ENCODE measurements at places on chromosomes 4 and X. TPM values are rescaled to one million over a fixed set of nuclear protein-coding genes. Genes with fewer than 3 reads are reported as not detected.

SPANXN4 gene
- not detected for total RNA-seq

GRCh38 chr4:112214390-112215264, 17.0 kb upstream of the AP1AR start:
- DNase-seq: no peak
- H3K4me1 ChIP-seq: no peaks in the 10 kb centered on the region
- no peaks in the 10 kb centered on the region for H3K27me3 ChIP-seq
- H3K4me3 ChIP-seq: no peak overlapping the region
- H3K36me3 ChIP-seq: no peaks in the 10 kb centered on the region

GRCh38 chr4:48225368-48226141, 44.1 kb downstream of the TEC start:
- peaks cover 2% of the 10 kb centered on the region for H3K36me3 ChIP-seq
- H3K27me3 ChIP-seq: no peaks in the 10 kb centered on the region
- H3K4me3 ChIP-seq: no peak overlapping the region
- DNase-seq: no peak
- H3K27ac ChIP-seq: peak overlapping the region; percentile 83

DNA sequence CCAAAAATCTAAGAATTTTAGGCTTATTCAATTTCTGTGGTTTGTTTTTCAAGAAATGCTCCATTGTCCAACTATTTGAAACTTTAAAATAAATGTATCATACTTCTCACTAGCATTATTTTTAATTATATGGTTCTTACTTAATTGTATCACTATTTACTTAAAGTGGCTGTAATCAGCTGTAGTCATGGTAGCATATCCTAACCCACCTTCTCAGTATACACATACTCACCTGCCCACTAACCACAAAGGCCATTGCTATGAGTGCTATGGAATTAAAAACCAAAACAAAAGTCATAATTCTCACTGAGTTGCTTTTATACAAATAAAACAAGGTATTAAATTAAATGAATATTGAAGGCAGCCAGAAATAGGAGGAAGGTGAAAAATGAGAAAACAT, 5.0 kb downstream of the FBXO8 start:
- no peak for DNase-seq
- H3K27ac ChIP-seq: no peak overlapping the region
- H3K4me3 ChIP-seq: no peak overlapping the region

ACE2 gene
- 0.09 TPM for total RNA-seq

- peaks cover 33% of the 10 kb centered on the region for H3K4me1 ChIP-seq
- no peak overlapping the region for H3K27ac ChIP-seq
- DNase-seq: no peak
- H3K36me3 ChIP-seq: no peaks in the 10 kb centered on the region
Observed at GRCh38 chr4:26235500-26235899, 85.3 kb upstream of the RBPJ start.

ALB gene
- 13.8 TPM for total RNA-seq

DNA sequence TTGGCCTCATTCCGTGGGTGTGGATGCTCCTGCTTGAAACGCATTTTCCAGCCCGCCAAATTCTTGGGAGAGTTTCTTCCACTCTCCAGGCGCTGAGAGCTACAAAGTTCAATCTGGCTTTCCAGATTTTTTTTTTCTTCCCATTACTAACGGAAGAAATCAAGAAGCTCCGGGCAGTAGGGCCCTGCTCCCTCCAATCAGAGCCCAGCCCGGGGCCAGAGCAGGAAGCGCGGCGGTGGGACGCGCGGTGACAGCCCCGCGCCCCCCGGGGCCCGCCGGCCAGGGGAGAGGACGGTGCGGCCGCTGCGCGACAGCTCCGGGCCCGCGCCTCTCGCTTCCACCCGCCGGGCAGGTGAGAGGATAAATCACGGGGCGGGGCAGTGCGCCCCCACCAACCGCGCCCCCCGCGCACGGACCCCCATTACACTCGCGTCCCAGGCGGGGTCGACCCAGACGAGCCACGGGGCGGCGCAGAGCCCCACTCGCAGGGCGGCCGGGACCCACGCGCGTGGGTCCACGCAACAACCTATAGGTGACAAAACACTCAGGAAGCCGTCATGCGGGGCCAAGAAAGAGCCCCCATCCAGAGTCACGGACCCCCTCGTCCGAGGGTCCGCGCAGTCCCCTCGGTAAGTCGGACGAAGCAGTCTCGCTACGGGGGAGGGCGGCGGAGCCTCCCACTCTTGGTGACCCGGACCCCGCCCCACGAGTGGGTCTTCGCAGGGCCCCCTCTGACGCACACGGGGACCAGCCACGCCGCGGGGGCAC, 868 bp downstream of the AFAP1 start:
- no peaks in the 10 kb centered on the region for H3K36me3 ChIP-seq
- H3K4me3 ChIP-seq: peak overlapping the region; percentile 74
- no peaks in the 10 kb centered on the region for H3K27me3 ChIP-seq

SUPT20HL1 gene
- not detected for total RNA-seq

- no peak overlapping the region for H3K27ac ChIP-seq
- no peak overlapping the region for H3K4me3 ChIP-seq
- no peak for DNase-seq
- peaks cover 1% of the 10 kb centered on the region for H3K36me3 ChIP-seq
- peaks cover 3% of the 10 kb centered on the region for H3K4me1 ChIP-seq
Observed at GRCh38 chr4:102836596-102836995, 9.2 kb upstream of the UBE2D3 start.

- DNase-seq: peak; percentile 11
- H3K27me3 ChIP-seq: no peaks in the 10 kb centered on the region
- no peaks in the 10 kb centered on the region for H3K36me3 ChIP-seq
- H3K4me1 ChIP-seq: peaks cover 42% of the 10 kb centered on the region
- peak overlapping the region; percentile 72 for H3K4me3 ChIP-seq
Observed at GRCh38 chrX:71214604-71215337, 8.3 kb upstream of the GJB1 start.

CXCL5 gene
- total RNA-seq: 0.58 TPM

- DNase-seq: no peak
- no peak overlapping the region for H3K27ac ChIP-seq
- peaks cover 6% of the 10 kb centered on the region for H3K4me1 ChIP-seq
Observed at GRCh38 chr4:122661176-122662160, 40.6 kb upstream of the IL21 start.

DNA sequence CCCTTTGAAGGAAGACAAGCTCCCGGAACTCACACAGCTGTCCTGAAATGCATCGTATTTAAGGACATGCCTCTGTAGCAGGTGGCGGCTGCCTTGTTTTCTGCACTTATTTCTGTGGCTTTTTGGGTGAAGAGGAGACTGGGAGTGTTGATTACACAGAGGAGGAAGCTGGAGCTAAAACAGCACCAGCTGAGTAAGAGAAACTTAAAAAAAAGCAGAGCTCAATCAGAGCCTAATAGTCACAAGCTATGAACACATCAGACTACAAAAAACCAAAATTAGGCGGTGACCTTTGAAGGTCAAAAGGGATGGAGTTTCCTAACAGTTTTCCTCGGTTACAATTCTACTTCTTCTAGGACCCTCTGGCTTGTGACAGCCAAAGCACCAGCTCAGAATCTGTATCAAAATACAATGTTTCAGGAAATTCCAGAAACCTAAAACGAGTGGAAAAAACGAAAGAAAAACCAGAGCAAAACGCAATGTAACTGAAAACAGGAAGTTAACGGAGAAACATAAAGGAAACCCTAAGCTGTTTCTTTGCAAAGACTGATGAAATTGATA, 13.5 kb downstream of the PRKX start:
- peaks cover 11% of the 10 kb centered on the region for H3K4me1 ChIP-seq
- no peak overlapping the region for H3K27ac ChIP-seq
- H3K4me3 ChIP-seq: no peak overlapping the region
- peaks cover 22% of the 10 kb centered on the region for H3K27me3 ChIP-seq
- no peak for DNase-seq
- H3K36me3 ChIP-seq: peaks cover 13% of the 10 kb centered on the region

DNA sequence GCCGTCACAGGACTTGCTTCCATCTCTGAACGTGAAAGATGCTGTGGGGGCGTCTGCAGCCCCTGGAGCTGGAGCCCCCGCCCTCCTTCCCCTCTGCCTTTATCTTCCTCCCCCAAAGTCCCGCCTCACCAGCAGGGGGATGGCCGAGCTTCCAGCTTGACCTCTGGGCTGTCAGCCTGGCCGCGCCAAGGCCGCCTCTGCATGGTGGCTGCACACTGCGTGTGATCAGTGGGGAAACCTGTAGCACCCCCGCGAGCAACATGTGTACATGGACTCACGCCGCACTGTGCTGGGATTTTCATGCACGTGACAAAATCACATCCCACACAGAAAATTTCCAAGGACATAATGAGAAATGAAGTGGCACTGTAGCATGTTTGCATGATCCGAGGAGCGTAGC, 26.5 kb upstream of the PSAPL1 start:
- H3K27ac ChIP-seq: peak overlapping the region; percentile 65
- no peak for DNase-seq
- H3K4me1 ChIP-seq: peaks cover 5% of the 10 kb centered on the region
- no peaks in the 10 kb centered on the region for H3K36me3 ChIP-seq

- H3K4me1 ChIP-seq: no peaks in the 10 kb centered on the region
- no peak overlapping the region for H3K27ac ChIP-seq
- H3K4me3 ChIP-seq: no peak overlapping the region
Observed at GRCh38 chr4:177012918-177013545, 220.3 kb upstream of the VEGFC start.

DNA sequence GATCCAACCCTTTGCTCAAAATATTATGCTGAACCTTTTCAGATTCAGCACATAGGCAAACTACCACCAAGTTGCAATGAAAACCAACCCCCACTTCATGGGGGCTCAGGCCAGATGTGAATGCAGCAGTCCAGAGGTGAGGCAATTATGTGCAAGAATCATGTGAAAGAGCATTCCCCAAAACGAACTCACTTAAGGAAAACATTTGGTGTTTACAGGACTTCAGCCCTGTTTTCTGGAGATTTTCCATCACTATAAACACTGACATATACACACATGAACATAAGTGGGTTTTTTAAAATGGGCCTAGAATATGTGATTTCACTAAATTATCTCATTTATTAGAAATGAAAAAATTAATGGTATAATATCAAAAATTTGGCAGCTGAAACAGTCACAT, 31.5 kb downstream of the BMP3 start:
- H3K4me3 ChIP-seq: no peak overlapping the region
- no peaks in the 10 kb centered on the region for H3K27me3 ChIP-seq
- no peak overlapping the region for H3K27ac ChIP-seq
- no peaks in the 10 kb centered on the region for H3K36me3 ChIP-seq

DNA sequence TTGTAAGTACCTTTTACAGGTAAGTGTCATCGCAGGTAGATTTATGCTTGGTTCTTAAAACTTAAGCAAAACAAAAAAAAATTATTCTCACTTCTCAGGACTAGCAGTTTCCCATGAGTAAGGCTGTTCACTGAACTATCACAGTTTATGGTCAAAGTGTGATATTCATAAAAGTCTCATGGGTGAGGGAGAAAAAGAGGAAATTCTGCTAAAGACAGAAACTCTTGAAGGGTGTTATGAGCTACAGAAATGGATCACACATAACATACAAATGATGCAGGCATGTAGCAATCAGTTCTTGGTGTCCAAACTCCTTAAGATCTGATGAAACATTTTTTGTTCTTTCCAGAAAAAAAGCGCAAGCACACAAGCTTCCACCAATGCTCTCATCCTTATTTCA, 8.5 kb downstream of the RAB9A start:
- H3K27ac ChIP-seq: no peak overlapping the region
- H3K36me3 ChIP-seq: peaks cover 4% of the 10 kb centered on the region
- peaks cover 24% of the 10 kb centered on the region for H3K4me1 ChIP-seq
- H3K27me3 ChIP-seq: no peaks in the 10 kb centered on the region
- no peak overlapping the region for H3K4me3 ChIP-seq

DNA sequence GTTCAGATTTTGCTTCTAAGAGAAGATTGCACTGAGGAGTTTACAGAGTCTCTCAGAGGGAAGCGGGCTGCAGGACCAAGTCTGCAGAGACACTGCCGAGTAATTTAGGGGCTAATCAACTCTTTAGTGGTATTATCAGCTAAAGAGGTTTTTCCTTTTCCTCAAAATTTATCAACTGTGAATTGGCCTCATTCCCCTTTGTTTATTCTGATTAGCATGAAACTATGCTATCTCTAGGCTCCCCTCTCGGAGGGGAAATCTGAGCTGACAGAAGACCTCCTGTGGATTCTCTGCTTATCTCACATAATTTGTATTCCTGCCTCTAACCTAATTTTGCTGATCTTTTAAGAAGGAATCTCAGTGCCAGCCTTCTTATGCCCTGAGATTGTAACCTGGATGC, 201.0 kb downstream of the DCTD start:
- peaks cover 11% of the 10 kb centered on the region for H3K36me3 ChIP-seq
- H3K4me1 ChIP-seq: peaks cover 10% of the 10 kb centered on the region
- peaks cover 8% of the 10 kb centered on the region for H3K27me3 ChIP-seq
- no peak overlapping the region for H3K27ac ChIP-seq

USP17L15 gene
- total RNA-seq: not detected

DNA sequence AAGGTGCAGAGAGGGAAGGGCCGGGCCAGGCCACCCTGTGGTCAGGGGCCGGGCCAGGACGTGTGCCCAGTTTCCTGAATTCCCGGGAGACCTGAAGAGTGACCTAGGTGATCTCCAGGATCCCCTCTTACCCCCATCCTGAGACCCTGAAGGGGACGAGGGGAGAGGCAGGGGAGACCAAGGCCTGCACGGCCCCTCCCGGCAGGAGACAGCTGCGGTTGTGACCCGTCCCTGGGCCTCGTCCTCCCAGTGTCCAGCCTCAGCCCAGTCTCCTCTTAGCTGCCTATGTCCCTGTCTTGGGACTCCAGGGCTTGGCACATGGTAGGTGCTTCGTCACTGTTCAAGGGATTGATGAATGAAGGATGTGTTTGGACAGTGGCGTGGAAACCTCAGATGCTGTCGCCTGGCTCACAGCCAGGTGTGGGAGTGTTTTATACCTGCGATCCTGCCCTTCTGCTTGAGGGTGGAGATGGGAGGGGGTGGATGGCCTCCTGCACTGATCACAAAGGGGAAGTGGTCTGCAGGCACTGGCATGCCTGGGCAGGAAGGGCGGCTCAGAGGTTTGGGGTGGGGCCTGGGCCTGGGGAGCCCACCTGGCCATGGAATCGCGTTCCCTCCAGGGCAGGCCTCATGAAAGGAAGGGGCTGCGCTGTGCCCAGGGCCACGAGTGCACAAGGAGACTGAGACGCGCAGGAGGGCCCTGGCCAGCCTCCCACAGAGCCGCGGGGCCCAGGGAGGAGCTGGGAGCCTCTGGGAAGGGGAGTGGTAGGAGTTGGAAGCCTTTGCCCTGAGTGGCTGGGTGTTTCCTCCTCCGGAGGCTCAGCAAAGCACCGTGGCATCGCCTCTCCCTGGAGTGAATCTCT, 6.9 kb downstream of the SH3TC1 start:
- no peaks in the 10 kb centered on the region for H3K36me3 ChIP-seq
- H3K4me3 ChIP-seq: no peak overlapping the region
- H3K27me3 ChIP-seq: peaks cover 2% of the 10 kb centered on the region
- H3K4me1 ChIP-seq: peaks cover 11% of the 10 kb centered on the region
- H3K27ac ChIP-seq: no peak overlapping the region
- DNase-seq: no peak

DNA sequence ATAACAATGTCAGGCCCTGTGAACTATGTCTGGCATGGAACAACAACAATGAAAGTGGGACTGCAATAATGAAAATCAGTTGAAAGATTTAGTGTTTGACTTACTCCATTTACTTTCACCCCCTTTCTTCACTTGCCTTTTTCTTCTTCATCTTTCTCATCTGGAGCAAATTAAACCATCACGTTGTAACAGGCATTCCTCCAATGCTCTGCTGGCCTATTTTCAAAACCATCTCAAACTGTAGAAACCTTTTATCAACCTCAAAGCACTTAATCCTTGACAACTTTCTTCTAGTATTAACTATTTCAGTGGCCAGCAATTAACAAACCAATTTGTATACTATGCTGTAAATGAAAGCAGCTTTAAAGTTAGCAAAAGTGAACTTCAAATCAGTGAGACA, 8.3 kb downstream of the KLHL13 start:
- peaks cover 3% of the 10 kb centered on the region for H3K36me3 ChIP-seq
- DNase-seq: no peak
- no peaks in the 10 kb centered on the region for H3K4me1 ChIP-seq

- H3K4me1 ChIP-seq: peaks cover 18% of the 10 kb centered on the region
- no peak overlapping the region for H3K27ac ChIP-seq
- peaks cover 4% of the 10 kb centered on the region for H3K36me3 ChIP-seq
- H3K27me3 ChIP-seq: no peaks in the 10 kb centered on the region
- no peak overlapping the region for H3K4me3 ChIP-seq
Observed at GRCh38 chr4:3077796-3078195, 3.3 kb downstream of the HTT start.

Measured in progenitor cell of endocrine pancreas (in vitro differentiated cells).